ENCODE measurements at places on chromosomes 2 and 18.

- no peak for DNase-seq
These were observed 46.9 kb downstream of the CCBE1 start for GRCh38 chr18:59650266-59650820.

GRCh38 chr2:173571021-173571821 lies 216.5 kb downstream of the CDCA7 start:
- peak; percentile 91 for DNase-seq

DNA sequence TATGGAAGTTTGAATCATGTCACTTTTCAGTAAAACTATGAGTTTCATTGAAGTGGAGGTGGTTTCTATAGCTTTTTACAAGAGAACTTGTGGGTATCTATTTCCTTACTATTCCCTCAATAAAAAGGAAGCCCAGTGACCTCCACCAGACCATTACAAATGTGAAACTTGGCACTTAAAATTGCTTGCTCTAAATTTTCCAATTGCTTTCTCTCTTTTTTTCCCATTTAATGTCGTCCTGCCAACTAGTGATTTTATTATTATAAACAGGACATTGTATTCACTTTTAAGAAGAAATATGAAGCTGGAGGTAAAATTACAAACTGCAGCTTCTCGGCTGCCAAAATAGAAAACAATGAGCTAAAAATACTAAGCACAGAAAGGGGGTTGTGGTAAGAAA lies 208.2 kb upstream of the ALPP start:
- DNase-seq = no peak

- DNase-seq = no peak
These were observed 114.1 kb downstream of the GFPT1 start for GRCh38 chr2:69272803-69273471.

DNA sequence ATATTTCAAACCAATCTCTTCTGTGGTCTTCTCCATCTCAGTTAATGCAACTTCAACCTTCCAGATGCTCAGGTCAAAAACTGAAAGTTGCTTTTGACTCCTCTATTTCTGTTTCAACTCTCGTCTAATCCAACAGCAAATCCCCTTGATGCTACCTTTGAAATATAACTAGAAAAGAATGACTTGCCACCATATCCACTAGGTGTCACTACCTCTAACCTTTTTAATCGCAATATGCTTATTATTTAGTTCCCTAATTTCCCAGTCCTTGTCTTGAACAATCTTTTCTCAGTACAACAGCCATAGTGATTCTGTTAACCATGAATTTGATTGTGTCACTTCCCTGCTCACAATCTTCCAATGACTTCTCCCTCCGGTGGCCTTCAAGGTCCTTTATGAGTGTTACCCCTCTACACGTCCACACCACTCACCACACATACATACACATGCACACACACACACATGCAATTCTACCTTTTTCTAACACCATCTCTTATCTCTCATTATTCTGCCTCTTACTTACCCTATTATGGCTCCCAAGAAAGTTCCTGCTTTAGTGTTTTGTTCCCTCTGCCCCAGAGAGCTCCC lies 245.5 kb upstream of the KCNJ3 start:
- no peak for DNase-seq

DNA sequence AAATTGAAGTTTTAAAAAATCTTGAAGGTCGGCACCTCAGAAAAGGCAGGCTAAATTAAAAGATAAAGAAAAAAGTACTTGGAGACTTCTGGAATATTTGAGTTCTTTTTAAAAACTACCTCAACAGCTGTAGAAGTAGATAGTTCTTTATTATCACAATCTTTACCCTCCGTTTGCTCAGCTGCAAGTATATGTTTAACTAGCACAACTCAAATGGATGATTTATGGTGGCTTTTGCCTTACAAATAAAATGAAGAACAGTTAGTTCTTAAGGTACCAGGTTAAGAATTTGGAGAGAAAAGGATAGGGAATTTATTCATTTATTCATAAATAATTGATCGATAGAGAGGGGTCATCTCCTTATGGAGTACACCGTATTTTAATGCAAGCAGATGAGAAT lies 237.6 kb upstream of the FOSL2 start:
- no peak for DNase-seq

DNA sequence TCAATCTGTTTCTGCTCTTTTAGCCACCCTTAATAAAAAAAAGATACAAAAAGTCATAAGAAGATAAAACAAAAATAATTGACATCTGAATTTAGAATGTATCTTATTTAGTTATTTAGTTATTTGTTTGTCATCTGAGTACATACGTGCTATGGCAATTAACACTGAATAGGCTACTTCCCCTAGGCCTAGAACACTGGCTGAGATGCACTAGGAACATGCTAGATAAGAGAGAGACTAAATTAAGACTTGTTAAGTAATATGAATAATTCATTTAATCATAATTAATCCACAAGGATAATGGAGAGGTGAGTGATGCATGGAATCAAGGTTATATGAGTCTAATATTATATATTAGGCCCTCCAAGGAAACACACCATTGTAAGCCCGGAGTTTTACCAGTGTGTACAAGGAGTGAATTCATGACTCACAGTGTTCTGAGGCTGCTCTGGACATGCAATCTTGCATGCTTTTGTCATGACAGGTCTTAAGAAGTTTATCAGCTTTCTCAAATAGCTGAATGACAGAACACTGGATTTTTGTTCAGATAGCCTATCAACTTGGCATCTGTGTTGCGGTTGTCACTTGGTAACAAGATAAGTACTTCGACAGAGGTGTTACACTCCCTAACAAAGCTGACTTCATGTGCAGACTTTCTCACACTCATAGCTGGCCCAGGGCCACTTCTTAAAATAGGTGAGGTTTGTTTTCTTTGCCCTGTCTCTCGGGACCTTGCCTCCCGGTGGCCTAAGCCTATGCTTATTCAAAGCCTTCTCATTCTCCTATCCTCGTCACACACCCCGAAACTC lies 5.0 kb upstream of the SERPINB2 start:
- no peak for DNase-seq

DNA sequence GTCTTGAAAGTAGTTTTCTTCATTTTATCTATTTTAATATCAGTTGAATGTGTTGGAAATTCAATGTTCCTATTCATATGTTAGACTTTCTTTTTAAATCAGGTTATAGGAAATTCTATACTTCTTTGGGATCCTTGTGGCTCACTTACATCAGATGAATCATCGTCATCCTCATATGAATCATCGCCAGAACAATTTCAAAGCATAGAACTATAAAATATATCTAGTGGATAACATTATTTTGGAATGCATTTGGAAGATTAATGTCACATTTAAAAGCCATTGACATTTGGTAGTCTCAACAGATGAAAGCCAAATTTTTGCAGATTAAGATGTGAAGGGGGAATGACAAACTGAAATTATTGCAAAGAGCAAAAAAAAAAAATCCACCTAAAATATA lies 94.1 kb downstream of the FAM161A start:
- DNase-seq = no peak

GRCh38 chr2:240885566-240885965 lies 10.4 kb downstream of the MAB21L4 start:
- no peak for DNase-seq

DNA sequence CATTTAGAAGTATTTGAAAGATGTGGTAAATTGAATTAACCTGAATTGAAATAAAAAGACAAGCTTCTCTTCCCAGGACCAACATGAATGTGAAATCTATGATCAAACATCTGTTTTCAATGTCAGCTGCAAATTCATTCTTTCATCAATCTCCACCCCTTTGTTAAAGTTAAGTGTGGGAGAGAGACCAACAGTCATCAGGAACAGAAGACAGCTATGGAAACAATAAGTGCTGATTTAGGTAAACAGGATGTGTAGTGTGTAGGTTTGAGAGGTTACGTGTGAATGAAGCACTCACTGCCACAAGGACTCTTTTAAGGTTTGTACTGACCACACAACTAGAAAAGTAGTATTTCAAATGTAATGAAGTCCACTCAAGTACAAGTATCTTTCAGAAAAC lies 1659.8 kb upstream of the CELF4 start:
- no peak for DNase-seq

GRCh38 chr2:129754831-129755230 lies 224.6 kb upstream of the RAB6C start:
- no peak for DNase-seq

DNA sequence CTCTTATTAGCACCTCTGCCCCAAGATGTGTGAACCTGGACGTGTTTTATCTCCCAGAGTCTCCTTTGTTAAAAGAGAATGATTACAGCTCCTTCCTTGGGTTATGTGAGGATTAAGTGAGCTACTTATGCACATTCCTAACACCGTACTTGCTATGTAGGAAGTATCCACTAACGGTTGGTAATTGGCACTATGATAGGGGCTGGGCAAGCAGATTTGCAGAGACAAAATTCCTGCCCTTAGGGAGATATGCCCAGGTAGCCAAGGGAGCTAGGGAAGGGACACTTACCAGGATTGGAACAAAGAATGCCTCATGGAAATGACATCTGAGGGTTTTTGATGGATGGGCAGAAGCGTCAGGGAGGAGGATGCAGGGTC lies 11.5 kb upstream of the ALPK2 start:
- no peak for DNase-seq

DNA sequence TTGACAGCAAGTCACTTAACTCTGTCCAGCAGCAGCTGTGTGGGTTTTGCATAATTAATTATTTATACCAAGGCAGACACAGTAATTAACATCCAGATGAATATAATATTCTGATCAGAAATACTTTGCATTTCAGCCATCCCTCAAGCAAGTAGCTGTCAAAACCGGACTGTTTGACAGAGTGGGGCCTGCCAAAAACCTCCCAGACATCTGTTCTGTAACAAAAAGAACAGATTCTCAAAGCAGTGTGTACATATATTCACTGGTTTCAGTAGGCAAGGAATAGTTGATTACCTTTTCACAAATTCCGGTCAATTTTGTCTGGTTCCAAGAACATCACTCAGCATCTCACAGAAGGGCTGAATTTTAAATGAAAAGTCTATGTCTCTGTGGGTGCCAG lies 291.6 kb downstream of the CMPK2 start:
- peak; percentile 98 for DNase-seq

- DNase-seq = no peak
These were observed 1.7 kb upstream of the GMPPA start for GRCh38 chr2:219496825-219497494.

- DNase-seq = peak; percentile 47
These were observed 1067.6 kb upstream of the ACVR2A start for GRCh38 chr2:146777181-146777580.

DNA sequence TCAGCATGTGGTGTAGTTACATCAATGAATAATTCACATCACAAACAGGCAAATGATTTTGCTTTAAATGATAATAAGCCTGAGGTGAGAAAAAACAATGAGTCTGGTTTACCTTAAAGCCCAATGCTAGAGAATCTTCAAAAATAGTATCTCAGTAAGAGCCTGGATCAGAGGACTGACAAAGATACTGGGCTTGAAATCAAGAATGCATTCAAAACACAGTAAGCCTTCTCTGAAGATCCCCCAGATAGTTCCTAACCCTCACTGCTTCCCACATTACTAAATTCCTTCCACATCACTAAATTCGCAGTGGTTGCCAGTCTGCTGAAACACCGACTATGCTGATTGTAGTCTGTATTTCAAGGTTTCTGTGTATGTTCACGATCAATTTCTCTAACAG lies 514.9 kb downstream of the SUCLG1 start:
- DNase-seq = no peak

GRCh38 chr2:16669388-16669787 lies 3.8 kb upstream of the CYRIA start:
- no peak for DNase-seq

DNA sequence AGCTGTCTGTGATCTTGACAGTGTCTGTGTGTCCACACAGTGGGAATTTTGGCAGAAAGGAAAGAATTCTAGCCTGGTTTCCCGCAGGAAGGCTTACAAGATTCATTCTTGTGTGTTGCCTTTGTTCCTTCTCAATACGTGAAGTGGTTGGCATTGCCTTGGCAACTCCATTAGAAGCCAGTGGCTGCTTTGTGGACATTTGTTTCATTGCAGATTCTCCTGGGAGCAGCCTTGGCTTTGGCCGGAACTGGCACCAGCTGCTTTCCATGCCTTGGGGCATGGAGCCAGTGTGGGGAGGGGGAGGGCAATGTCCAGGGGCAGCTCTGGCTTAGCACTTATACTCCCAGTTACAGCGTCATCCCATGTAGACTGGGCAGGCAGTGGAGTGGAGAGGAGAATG lies 39.4 kb downstream of the KIF5C start:
- DNase-seq = no peak

DNA sequence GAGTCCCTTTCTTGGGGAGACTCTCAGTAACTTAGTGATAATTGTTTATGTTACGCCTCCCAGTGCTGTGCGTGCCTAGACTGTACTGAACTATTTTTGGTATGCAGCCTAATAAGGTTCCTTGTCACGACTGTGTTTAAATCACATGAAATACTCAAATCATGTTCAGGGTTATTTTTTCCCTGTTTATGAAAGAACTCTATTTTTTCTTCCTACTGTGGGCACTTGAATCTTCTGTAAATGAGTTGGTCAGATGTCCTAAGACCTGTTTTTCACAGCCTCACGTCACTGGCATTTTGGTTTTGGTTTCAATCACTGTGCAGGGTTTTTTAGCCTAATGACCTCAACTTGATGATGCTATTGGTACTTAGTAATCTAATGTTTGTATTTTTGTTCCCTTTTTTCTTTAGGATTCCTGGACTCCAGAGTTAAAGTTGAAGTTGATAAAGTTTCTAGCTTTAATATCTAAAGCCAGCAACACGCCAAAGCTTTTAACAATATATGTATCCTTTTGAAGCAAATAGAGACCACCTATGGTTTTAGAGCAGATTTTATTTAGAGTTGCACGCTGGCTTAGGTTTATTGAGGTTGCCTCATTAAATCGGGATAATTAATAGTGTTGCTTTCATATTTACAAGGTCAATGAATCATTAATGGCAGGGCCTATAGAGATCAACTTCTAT lies 24.0 kb downstream of the ARMC9 start:
- no peak for DNase-seq

GRCh38 chr2:85599468-85600234 lies 2.8 kb downstream of the TMEM150A start:
- DNase-seq = no peak

- DNase-seq = no peak
These were observed 214.3 kb downstream of the RIT2 start for GRCh38 chr18:42901161-42901560.

DNA sequence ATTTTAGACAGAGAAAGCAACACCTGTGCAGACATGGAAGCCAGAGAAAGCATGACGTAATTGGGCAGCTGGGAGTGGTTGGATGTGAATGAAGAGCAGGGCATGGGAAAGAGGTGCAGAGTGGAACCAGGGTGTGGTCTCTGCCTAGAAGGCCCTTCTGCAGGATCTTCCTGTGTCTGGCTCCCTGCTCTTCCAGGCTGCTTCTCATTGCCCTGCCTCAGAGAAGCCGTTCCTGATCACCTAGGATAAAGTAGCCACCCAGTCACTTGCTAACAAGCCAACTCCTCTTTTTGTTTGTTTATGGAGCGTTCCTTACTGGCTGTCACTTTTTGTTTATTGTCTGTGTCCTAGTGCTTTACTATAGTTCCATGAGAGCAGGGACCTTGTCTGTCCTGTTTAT lies 28.5 kb downstream of the GALNT1 start:
- no peak for DNase-seq

GRCh38 chr2:34498561-34498960 lies 899.5 kb upstream of the FAM98A start:
- DNase-seq = no peak
